ENCODE measurements at places on chromosomes 11 and 22.

DNA sequence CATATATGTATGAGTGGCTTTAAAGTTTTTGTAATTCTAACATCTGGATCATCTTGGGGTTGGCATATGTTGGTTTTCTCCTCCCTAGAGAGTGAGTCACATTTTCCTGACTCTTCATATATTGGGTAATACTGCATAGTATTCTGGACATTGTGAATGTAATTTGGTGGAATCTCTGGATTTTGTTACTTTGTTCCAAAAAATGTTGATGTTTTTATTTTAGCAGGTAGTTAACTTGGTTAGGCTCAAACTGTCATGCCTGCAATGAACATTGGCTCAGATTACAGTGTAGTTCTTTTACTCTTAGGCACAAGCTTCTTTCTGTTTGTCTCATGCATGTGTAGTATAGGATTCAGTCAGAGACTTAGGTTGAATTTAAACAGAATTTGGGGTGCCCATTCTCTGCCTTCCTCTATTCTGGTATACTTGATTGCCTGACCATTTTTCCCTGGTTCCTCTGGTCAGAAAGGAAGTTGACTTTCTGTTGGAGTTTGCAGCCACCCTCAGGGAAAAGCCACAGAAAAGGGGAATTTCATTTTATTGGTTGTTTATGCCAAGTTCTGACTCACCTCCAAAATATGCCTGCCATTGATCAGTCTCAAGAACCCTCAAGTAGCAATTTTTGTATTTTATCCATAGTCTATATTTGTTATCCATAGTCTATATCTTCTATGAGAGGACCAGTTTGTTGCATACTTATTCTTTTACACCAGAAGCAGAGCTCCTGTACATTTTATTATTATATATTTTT lies 151.7 kb downstream of the UVRAG start:
- no peak for DNase-seq

GRCh38 chr22:47918276-47918921 lies 1155.9 kb downstream of the TBC1D22A start:
- no peak for DNase-seq

DNA sequence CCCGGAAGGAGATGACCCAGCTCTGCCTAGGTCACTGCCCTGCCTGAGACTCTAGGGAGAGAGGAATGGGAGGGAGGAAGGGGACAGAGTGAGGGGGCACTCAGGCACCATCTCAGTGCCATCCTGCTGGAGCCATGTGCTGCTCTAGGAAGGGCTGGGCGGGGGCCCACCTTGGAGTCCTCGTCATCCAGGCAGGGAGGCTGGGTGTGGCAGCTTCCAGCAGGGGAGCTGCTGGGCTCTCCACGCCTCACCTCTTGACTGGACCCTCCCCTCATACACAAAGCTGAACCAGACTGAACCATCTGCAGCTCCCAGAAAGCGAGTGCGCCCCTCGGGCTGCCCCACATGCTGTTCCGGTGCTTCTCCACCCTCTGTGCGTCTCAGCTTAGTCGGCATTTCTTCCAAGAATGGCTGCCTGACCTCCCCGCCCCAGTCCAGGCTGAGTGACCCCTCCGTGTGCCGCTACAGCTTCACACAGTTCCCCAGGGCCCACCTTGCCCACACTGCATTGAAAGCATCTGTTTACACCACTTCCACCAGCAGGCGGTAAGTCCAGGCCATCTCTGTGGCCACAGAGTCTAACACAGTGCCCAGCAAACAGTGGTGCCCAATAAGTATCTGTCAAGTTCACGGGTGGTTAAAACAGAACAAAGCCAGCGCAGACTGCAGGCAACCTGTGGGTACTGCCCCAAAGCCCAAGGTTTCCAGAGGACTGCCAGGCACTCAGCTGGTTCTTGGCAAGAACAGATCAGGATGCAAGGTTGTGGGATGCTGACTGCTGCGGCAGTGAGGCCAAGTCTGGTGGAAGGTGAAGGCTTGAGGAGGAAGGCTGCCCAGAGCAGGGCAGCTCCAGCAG lies 9.4 kb upstream of the TRIM29 start:
- DNase-seq: no peak

DNA sequence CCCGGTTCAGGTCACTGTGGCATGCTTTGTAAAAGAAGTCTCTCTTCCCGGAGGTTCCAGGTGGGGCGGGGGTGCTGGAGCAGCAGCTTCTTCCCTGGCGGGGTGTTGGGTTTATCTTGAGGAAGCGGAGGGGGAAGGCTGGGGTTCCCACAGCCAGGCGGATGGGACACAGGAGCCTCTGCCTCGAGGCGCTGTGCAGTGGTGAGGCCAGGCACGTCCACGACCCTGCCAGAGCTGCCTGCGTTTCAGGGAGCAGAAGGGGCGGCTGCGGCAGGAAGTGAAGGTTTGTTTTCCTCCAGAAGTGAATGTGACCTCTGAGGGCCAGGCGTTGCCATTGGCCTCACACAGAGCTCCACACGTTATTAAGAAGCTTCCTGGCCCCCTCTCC lies 20.1 kb upstream of the ADORA2A start:
- no peak for DNase-seq

- DNase-seq: no peak
These were observed 48.2 kb upstream of the SMCO4 start for GRCh38 chr11:93591247-93591898.

DNA sequence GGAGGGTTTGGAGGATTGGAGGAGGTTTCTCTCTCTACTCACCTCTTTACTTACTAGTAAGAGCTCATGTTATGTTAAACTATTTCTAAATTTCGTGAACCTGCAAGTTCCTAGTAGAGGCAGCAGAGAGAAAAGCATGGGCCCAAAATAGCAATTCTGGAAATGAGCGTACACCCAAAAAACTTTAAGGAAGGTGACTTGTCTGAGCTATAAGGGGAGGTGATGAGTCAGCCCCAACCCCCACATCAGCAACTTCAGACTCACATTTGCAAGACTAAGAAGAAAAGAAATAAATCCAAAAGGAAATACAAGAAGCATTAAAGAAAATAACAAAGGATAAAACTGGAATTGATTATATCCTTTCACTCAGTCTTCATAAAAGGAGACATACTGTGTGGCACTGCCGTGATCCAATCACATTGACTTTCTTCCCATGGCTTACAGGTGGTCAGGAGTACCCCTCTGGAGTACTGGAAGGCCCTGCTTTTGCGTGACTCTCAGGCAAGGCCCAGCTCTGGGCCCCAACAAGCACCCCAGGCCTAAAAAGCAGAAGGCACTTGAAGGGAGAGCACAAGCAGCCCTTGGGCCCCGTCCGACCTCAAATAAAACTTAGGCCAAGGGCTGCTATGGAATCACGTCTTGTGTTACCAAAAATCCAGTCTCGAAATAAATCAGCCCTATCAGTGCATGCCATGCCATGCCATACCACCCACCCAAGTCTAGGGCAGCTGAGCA lies 14.3 kb downstream of the PACSIN2 start:
- DNase-seq: no peak

GRCh38 chr11:85752201-85752889 lies 58.6 kb downstream of the SYTL2 start:
- DNase-seq: no peak

- no peak for DNase-seq
These were observed 49.0 kb upstream of the BID start for GRCh38 chr22:17823226-17823625.

- no peak for DNase-seq
These were observed 3.3 kb downstream of the SCGB1D2 start for GRCh38 chr11:62245271-62245753.

DNA sequence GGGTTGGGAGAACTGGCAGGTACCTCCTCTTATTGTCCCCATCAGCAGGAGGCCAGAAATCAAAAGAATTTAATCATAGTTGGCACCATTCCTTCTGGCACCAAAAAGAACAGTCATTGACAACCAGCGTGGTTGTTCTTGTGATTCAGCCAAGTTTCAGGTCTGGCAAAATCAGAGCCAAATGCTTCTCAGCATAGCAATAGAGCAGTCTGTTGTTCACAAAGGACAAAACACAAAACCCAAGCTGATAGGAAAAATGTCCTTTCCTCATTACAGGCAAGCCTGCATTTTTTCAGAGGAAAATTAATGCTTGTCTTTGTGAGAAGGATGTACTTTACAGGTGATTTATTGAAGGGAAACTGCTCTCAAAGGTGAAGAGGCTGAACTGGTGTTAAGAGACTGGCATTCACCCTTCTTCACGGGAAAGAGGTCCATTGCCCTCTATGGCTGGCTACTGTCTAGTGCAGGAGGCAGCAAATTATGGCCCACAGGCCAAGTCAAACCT lies 241.8 kb upstream of the ARHGAP42 start:
- DNase-seq: no peak

DNA sequence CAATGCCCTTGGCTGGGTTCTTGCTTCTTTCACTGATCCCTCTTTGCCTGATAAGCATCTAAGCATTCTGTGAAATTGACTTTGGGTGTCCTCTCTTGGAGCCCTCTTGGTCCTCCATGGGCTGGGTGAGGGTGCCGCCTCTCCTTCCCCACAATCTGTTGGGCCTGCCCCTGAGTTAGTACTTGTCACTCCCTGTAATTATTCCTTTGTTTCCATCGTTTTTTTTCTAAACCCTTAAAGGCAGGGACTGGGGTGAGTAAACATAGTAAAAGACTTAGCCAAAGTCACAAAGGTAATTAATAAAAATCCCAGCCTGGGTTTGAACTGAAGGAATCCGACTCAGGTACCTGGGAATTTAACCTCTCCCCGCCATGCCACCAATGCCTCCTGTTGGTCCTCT lies 188.1 kb downstream of the MYO18B start:
- DNase-seq: no peak

GRCh38 chr11:94185416-94186084 lies 56.9 kb downstream of the PANX1 start:
- DNase-seq: no peak

GRCh38 chr11:77125191-77125590 lies 2.9 kb upstream of the MYO7A start:
- DNase-seq: no peak

- no peak for DNase-seq
These were observed 17.8 kb upstream of the KCTD14 start for GRCh38 chr11:78040691-78041379.

DNA sequence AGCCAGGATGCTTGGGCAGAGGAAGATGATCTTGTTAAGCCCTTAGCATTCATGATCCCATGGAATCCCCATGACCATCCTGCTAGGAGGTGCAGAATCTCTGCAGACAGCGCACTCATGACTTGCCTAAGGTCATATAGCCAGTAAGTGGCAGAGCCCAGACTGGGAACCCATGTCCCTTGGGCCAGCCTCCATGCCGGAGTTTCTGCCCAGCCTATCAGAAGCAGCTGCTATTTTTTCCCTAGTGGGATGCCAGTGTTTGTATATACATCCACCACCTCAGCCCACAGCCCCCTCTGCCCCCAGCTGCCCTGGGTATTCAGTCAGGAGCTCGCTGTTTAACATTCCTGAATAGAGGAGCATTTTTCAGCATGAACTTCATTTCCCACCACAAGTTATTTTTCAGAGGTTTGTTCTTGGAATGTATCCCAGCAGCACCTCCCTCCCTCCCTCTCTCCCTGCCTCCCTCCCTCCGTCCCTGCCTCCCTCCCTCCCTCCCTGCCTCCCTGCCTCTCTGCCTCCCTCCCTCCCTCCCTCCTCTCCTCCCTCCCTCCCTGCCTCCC lies 34.4 kb upstream of the SUSD2 start:
- DNase-seq: no peak

DNA sequence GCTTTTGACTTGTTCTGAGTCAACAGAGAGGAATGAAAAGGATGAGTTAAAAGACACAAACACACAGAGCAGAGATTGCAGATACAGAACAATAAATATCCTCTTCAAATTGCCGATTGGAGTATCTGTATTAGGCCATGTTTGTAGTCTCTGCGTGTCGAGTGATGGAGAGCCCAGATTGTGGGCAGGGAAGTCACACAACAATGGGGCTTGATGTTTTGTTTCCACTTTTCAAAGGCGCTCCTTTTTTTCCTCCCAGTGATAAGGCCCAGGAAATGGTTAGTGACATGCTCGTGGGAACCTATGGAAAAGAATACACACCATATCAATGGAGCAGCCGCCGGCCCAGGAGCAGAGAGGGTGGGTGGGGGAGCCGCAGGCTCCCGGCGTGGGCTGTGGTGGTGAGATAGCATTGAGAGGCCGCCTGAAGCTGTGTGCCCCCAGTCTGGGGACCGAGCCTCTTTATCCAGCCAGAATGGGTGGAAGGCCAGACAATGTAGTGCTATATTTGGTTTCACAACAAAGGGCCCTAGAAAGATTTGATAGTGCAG lies 555.9 kb downstream of the INSC start:
- no peak for DNase-seq

DNA sequence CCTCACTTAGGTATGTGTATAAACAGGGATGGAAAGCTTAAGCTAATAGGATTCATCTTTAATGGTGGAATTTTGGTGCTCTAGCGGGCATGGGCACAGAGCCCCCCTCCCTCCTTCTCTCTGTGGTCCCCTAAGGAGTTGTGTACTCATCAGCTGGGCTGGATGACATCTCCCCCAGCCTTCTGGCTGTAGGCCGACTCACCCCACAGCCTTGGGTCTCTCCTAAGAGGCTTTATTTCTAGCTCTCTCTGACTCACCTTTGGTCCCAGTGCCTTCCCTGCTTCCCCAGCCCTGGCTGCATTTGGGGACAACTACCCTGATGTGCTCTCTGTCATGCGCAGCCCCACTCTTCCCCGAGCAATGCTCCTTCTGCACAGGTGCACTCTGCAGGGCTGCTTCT lies 26.9 kb downstream of the SLC6A5 start:
- no peak for DNase-seq

DNA sequence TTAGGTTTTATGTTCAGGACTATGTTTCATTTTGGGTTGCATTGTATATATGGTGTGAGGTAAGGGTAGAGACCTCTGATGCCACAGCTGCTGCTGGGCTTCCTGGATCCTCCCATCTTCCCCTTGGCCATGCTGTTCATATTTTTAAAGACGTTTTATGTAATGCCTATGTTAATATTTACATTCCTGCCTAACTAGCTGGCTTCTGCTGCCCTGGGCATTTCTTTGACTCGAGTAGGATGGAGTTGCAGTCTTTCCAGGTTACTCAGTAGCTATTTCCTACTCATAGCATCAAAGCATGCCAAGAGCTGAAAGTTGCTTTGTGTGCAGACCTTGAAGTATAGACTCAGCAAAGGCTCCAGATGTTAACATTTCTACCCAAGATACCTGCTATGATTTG lies 220.5 kb upstream of the CADM1 start:
- no peak for DNase-seq

DNA sequence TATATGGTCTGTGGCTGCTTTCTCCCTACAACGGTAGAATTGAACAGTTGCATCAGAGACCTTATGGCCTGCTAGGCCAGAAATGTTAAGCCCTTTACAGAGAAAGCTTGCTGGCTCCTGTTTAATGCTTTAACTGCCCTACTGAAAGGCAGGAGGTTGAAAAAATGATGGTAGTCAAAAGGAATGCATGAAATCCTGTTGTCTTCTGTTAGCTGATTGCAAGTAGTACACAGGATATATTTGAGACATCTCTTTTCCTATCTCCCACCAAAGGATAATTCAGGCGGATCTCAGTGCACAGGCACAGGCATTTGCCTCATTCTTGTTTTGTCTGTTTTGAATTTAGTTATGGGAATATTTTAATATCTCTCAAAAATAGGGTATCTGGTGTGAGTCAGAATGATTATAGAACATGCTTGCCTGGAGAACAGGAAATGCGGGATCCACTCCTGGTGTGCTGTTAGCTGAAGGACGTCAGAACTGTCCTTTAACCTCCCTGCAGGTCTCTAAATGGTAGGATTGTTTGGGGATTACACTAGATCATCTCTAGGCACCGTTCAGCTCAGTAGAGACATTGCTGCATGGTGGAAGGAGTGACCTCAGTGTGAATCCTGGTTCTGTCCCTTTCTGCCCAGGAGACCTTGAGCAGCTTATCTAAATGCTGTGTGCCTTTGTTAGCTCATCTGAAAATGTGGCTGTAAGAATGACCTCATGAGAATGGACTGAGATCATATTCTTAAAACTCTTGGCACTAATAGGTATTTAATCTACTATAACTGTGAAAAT lies 49.5 kb downstream of the PACS1 start:
- no peak for DNase-seq

GRCh38 chr11:133606124-133606523 lies 73.8 kb upstream of the OPCML start:
- no peak for DNase-seq
